ENCODE measurements at places on chromosomes 11 and 22.

- DNase-seq = no peak
Measured at GRCh38 chr11:13304655-13305335, 27.2 kb downstream of the BMAL1 start.

DNA sequence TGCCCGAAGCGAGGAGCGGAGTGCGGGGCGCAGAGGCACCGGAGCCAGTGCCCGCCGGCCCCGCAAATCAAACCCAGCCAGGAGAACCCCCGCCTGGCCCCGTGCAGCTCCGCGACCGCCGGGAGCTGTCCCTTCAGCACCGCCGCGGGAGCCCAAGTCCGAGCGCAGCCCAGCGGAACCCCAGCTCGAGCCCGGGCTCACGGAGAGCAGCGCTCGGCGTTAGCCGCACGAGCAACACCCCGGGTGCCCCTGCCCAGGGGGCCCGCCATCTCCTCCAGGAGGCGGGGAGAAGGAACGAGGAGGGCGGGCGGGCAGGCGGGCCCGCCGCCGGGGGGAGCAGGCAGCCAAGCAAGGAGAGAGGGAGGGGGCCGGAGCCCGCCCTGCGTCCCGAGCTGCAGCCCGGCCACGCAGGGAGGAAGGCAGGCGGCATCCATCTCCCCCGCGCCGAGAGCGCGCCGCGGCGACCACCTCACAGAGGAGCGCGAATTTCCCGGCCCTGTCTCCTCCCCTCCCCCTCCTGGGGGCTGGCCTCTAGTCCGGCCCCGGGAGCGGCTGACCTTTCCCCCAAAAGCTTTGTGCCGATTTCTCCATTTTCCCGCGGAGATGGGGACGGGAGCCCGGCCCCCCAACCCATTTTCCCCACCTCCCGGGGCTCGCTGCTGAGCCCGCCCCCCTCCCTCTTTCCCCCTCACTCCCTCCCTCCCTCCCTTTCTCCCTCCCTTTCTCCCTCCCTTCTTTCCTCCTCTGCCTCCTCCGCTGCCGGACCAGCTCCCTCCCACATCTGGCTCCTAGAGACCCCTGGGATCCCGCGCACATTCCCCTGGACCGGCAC, 621 bp downstream of the KCNC1 start:
- peak; percentile 76 for DNase-seq

GRCh38 chr11:117647207-117647606, 149.8 kb downstream of the DSCAML1 start:
- DNase-seq = no peak

- DNase-seq = no peak
Measured at GRCh38 chr22:45516923-45517675, 14.4 kb downstream of the FBLN1 start.

DNA sequence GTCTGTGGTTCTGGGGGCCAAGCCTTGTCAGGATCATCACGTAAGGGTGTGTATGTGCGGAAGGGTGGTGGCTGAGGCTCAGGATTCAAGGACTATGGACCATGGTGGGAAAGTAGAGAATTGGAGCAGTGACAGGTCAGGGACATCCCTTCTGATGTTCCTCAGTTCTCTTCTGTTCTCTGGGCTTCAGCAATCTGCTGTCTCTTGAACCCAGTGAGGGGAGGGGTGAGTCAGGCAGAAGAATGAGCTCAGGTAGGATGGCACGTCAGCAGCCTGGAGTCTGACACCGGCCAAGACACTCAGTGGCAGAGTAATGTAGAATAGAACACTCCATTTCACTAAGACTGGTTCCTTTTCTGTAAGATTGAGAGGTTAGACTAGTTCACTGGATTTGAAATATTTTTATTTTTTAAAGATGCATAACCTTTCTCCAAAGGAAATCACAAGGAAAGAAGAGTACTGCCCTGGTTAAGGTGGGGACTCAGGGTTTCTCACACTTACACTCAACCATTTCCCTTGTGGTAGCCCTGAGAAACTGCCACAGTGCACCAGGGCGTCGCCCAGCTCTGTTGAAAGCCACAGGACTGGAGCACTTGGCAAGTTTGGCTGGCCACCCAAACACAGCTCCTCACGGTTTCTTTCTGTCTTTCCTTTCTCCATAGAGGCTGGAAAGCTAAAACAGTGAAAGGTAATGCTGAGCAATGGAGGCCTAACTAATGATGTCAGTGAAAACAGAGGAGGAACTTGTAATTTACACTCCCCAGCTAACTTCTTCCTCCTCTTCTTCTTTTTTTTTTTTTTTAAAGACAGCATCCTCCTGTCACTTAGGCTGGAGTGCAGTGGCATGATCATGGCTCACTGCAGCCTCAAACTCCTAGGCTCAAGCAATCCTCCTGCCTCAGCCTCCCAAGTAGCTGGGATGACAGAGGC, 23.1 kb upstream of the MICAL2 start:
- no peak for DNase-seq

- peak; percentile 0 for DNase-seq
Measured at GRCh38 chr11:29159552-29160465, 857.0 kb downstream of the KCNA4 start.

- DNase-seq = no peak
Measured at GRCh38 chr11:104343578-104343977, 179.6 kb upstream of the PDGFD start.

DNA sequence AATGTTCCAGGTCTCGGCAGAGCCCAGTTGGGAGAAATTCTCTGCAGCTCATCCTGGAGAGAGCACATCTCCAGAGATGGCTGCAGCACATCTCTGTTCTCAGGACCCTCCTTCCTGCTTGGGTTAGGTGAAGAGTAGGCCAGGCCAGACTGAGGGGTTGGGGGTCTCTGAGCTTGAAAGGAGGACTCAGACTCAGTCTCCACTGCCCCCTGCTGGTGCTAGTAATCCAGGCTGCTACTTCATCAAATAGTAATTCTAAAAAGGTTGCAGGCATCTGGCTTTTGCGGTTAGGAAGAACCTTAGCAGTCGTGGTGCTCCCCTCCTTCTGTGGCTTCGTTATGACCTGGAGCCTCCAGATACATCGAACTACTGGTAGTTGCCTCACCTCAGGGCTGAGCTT, 9.7 kb downstream of the TUB start:
- no peak for DNase-seq

DNA sequence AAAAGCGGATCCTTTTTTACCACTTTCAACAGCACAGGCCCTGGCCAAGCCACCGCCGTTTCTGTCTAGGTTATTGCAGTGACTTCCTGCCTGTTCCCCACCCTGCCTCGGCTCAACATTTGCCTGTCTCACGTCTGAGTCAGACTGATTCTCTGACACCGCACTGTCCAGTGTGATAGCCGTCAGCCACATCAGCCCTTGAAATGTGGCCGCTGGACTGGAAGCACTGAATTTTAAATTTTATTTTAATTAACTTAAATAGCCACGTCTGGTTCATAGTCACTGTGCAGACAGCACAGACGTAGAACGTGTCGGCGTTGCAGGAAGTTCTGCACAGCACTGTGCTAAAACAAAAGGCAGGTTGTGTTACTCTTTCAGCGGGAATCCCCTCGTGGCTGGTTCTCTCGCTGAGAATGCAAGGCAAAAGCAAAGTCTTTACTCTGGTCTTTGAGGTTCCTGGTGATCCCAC, 56.3 kb upstream of the ADSL start:
- DNase-seq = no peak

- DNase-seq = peak; percentile 39
Measured at GRCh38 chr11:287821-288477, 977 bp upstream of the PGGHG start.

DNA sequence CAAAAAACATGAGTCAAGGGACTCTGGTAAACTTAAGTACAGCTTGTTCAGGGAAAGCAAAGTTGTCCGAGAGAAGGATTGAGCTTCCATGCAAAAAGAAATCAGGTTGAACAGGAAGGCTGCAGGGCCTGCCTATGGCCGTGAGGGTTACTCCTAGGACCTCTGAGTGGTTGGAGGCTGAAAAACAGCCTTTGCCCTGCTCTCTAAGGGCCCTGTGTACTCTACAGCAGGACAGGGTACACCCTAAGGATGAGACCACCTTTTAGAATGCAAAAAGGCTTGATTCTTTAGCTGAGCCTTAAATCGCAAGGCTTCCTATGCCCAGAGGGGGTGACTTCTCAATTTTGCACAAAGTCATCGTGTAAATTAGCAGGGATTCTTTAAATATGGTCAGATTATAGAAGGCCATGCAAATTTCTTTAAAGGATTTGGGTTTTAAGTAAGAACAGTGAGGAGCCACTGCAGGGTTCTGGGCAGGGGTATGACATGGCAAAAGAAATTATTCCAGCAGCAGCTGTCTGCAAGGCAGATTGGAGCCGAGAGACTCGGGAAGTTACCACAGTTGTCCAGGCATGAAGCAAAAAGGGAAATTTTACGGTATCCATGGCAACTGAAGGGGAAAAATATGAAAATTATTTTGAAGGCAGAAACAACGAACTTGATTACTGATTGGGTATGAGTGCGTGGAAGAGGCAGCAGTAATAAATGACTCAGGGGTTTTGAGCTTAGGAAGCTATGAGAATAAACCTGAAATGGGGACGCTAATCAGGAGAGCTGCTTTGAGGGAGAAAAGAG, 91.8 kb downstream of the FAM76B start:
- no peak for DNase-seq

- DNase-seq = no peak
Measured at GRCh38 chr11:7642747-7643146, 30.6 kb downstream of the CYB5R2 start.

DNA sequence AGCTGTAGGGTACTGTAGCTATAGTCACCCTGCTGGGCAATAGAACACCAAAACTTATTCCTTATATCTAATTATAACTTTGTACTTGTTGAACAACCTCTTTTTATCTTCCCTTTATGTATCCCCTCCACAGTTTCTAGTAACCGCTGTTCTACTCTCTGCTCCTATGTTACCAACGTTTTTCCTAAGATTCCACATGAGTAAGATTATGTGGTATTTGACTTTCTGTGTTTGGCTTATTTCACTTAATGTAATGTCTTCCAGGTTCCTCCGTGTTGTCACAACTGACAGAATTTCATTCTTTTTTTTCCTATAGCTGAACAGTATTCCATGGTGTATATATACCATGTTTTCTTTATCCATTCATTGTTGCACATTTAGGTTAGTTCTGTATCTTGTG, 258.4 kb downstream of the DYNC2H1 start:
- DNase-seq = no peak

DNA sequence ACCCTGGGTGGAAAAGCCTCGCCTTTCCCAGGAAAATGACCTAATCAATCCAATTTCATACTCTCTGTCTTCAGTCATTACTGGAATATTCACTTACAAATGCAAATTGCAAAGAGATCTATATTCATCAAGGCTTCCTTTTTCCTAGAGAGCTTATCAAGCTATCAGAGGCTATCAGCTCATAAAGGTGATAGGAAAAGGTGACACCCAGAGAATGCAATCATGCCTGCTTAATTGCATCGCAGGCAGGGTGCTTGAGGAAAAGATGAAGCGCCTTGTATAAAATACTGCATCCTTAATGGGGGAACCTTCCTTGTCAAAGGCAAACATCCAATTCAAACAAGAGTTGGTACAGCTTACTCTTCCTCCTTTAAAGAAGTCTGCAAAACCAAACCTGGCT, 59.7 kb downstream of the SHANK2 start:
- no peak for DNase-seq

GRCh38 chr11:115166820-115167219, 337.4 kb downstream of the CADM1 start:
- no peak for DNase-seq

DNA sequence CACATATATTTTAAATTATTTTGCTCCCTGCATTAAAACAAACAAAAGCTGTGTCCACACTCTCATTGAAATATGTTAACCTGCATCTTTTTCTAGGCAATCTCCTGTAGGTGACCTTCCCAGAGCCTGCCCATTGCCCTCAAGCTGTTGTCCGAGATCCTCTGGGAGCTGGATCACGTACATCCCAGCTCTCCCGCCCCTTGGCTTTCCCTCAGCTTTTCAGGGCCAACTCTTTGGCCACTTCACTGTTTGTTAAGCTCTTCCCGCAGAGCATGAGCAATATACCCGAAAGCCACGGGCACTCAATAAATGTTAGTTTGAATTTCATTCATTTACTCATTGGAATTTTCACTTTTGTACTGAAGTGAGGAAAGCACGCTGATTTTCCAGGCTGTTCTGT, 32.2 kb downstream of the ELMOD1 start:
- no peak for DNase-seq

GRCh38 chr22:26576026-26576680, 13.8 kb downstream of the TPST2 start:
- no peak for DNase-seq

DNA sequence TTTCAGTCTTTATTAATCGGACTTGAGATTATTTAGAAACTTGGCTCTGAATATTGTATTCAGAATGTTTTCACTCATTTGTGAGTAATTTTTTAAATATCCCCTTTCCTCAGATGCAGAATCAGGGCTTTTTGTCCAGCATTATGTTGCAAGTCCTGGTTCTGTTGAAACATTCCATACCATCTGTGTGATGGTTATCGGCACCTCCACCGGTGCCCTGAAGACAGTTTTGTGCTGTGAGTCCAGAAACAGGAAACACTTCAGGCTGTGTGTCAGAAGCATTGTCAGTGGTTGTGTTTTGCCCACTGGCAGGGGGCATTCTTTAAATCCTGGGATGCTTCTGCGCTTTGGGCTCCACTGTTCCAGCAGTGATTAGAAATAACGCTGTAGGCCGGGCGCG, 20.4 kb downstream of the CDPF1 start:
- no peak for DNase-seq

- no peak for DNase-seq
Measured at GRCh38 chr22:19172213-19173046, 6.1 kb downstream of the SLC25A1 start.

- DNase-seq = no peak
Measured at GRCh38 chr11:120522736-120523135, 11.2 kb downstream of the GRIK4 start.

- no peak for DNase-seq
Measured at GRCh38 chr11:30710221-30710620, 124.1 kb upstream of the MPPED2 start.

DNA sequence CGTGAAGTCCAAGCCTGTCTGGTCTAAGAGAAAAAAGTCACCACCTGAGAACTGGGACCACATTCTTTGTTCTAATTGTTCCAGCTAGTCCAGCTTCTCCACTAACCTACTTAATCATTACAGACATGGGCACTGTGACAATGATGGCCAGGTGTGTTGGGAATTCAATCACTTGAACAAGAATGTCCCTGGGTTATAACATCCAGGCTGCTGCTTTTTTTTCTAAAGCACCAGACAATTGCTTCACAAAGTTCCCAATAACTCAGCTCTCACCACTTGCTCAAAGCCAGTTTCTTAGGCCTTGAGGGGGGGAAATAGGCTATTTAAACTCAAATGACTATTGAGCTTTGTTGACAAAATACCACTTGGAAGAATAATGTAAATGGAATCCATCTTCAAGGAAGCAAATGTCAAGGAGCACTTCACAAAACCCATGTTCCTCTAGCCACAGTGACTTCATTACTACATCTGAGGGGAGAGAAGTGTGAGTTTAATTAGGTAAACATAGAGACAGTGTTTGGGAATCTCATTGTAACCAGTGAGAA, 80.3 kb downstream of the ME3 start:
- no peak for DNase-seq

GRCh38 chr22:38973289-38974169, 8.6 kb upstream of the APOBEC3B start:
- peak; percentile 62 for DNase-seq

DNA sequence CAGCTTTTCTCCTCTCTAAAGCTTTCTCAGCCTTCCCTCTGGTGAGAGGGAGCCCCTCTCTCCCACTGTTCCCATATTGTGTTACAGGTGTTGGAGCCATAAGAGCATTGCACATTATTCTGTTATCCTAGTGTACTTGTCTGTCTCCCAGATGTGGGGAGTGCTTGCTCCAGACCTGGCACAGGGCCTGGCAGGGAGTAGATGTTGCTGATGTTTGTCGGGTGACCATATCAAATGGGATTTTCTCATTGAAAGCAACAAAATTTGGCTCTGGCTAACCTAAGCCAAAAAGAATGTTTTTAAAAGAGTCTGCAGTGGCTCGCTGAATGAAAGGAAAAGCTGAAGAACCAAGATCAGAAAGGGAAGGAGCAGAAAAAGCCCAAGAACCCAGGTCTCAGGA, 41.1 kb downstream of the CYB5R2 start:
- DNase-seq = no peak
